ENCODE measurements at places on chromosomes 2 and 18.

- no peak for DNase-seq
Observed at GRCh38 chr2:182316950-182317349, 109.9 kb downstream of the PDE1A start.

- no peak for DNase-seq
Observed at GRCh38 chr2:9169349-9170107, 37.1 kb upstream of the ASAP2 start.

GRCh38 chr2:84856787-84857186 lies 24.1 kb downstream of the TRABD2A start:
- no peak for DNase-seq

DNA sequence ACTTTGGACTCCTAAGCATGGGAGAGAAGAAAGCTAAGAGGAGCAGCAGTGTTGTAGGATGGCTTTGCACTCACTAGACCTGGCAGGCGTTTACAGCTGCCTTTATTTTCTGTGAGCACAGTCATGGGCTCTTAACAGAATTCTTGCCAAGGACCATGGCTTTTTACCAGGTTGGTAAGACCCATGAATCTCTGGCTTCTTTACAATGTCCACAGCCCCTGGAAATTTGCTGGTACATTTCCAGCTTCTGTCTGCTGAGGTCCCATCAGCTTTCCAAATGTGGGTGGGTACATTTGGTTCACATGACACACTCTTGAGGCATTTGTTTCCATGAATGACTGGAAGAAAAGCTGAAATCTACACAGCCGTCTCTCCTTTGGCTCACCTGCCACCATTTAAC lies 162.7 kb downstream of the PPP1R1C start:
- no peak for DNase-seq

DNA sequence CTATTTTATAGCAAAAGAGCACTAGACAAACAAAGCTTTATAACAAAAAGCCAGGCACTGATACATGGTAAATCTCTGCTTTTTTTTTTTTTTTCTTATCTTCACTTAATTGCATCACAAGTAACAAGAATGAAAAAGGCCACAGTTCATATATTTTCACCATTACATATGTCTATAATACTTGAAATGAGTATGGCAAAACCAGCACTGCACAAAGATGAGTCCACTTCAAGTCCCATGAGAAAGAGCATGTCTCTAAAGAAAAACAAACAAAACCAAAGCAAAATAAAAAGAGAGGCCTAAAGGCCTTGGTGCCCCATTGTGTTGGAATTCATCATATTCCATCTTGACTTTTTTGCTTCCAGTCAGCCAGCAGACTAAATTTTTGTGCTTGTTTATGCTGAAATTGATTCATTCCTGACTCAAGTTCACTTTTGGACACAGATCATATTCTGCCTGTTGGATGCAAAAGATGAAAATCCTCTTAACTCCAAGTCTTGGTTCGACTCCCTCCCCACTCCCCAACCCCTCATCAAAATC lies 264.9 kb upstream of the CCDC68 start:
- DNase-seq: no peak

- DNase-seq: no peak
Observed at GRCh38 chr2:43300781-43301583, 74.6 kb upstream of the ZFP36L2 start.

GRCh38 chr2:221096706-221097567 lies 475.2 kb downstream of the EPHA4 start:
- no peak for DNase-seq

DNA sequence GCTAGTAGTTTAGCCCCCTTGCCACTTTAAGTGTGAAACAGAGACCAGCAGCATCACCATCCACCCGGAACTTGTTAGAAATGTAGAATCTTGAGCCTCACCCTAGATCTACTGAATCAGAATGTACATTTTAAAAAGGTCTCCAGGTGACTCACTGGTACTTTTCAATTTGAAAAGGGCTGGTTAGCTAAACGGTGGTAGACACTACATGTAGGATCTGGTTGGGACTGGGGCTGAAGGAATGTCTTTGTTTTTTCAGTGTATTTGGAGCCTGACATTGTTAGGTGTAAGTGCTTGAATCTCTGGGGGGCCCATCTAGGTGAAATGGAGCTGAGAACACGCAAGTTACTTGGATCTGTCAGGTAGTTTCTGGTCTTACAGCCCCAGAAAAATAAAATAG lies 44.0 kb upstream of the XPO1 start:
- DNase-seq: no peak

DNA sequence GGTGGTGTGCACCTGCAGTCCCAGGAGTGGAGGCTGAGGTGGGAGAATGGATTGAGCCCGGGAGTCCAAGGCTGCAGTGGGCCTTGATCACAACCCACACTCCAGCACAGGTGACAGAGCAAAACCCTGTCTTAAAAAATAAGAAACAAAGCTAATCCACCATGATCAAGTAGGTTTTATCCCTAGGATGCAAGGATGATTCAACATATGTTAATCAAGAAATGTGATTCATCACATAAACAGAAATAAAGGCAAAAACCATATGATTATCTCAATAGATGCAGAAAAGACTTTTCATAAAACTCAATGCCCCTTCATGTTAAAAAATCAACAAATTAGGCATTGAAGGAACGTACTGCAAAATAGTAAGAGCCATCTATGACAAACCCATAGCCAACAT lies 58.1 kb downstream of the CCBE1 start:
- no peak for DNase-seq

GRCh38 chr2:207887500-207887899 lies 117.8 kb upstream of the FZD5 start:
- no peak for DNase-seq

DNA sequence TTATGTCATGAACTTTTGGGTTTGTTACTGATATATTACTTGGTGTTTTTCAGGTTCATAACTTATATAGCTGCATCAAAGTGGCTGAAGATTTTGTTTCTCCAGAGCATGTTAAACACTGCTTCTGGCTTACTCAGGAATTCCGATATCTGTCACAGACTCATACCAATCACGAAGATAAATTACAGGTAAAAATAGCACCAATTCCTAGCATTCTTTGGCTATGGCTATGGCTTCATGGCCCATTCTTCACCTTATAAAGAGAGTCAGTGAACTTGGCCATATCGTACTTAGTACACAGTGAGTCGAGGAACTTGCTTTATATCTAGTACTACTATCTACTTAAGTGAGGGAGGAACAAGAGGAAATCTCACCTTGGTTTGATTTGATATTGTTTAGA lies 49.9 kb downstream of the KDM3A start:
- no peak for DNase-seq

DNA sequence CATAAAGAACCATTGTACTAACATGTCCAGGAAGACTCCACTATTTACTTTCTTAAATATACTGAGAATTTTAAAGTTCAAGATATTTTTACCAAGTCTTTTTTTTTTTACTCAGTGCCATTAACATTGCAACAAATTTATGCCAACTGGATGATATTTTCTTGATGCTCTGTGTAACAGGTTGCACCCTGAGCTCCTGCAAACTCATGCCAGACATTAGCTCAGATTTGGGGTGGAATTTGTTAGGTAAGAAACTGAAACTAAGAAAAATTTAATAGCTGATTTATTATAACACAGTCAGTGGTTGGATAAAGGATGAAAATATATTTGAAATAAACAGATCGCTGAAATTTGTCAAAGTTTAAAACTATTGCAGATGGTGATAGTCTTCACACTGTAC lies 228.6 kb upstream of the SPHKAP start:
- no peak for DNase-seq

GRCh38 chr2:217757108-217757463 lies 245.7 kb downstream of the TNS1 start:
- no peak for DNase-seq

- no peak for DNase-seq
Observed at GRCh38 chr18:40531051-40531450, 1424.0 kb upstream of the PIK3C3 start.

DNA sequence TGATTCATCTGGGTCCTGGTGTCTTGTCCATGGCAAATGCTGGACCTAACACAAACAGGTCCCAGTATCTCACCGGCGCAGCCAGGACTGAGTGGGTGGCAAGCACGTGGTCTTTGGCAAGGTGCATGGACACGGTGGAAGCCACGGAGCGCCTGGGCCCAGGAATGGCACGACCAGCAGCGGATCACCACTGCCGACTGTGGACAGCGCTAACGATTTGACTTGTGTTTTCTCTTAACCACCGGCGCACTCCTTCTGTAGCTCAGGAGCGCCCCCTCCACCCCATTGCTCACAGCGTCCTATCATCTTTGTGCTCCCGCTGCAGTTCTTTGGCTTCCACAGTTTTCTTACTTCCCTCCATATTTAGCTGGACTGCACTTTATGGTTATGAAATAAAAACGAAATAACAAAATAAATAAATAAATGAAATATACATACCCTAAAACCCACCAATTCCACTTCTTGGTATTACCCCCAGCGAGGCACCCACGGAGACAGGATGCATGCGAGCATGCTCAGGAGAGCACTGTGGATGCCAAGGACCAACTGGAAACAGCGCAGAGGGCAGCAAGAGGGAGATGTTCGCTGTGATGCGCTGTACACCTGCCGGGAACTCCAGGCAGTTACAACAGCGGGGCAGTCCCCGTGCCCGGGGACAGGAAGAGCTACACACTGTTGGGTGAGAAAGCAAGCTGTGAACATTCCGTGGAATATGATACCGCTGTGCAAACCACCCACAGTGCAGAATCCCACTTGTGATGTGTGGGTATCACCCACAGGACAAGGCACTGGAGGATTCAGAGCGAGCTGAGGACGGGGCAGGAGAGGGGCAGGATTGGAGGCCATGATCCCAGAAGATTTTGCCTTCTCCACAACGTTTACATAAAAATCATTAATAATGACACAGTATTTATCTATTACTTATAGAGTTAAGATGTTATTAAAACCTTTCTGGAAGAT lies 7.0 kb upstream of the CIDEA start:
- DNase-seq: no peak

GRCh38 chr2:216495656-216496055 lies 3.0 kb upstream of the RPL37A start:
- no peak for DNase-seq

GRCh38 chr2:46339676-46340459 lies 42.7 kb downstream of the EPAS1 start:
- no peak for DNase-seq

- DNase-seq: no peak
Observed at GRCh38 chr2:143426296-143426695, 297.1 kb downstream of the ARHGAP15 start.

GRCh38 chr2:46548521-46549144 lies 69.3 kb downstream of the TMEM247 start:
- no peak for DNase-seq

DNA sequence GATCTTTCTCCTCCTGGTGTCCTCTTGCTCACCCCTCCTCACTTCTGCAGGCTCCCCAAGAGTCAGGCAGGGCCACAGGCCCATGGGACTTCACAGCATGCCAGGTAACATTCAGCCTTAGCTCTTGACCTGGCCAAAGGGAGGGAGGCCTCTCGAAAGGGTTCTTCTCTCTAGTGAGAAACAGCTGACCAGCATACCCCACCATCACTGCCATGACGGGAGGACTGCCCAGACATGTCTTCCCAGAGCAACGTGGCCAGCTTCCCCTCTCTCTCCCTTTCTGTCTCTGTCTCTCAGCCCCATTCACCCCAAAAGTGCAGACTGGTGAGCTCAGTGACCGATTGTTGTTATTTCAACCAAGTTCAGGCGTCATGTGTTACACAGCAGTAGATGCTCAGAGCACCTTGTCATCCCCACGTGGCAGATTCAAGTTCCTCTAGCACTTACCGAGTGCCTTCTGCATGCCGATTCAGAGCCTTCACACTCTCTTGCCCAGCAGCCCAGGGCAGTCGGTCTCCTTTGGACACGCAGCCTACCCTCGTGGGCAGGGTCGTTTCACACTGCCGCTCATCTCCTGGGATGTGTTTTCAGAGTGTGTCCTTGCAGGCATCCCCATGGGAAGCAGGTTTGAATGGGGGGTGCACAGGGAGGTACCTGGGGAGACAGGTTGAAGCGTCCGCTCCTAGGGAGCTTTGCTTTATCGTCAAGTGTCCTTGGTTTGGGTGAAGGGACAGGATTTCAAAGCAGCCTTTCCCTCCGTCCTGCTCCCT lies 259.9 kb downstream of the NDUFA10 start:
- no peak for DNase-seq
